ENCODE measurements at places on chromosomes 5 and 9.

DNA sequence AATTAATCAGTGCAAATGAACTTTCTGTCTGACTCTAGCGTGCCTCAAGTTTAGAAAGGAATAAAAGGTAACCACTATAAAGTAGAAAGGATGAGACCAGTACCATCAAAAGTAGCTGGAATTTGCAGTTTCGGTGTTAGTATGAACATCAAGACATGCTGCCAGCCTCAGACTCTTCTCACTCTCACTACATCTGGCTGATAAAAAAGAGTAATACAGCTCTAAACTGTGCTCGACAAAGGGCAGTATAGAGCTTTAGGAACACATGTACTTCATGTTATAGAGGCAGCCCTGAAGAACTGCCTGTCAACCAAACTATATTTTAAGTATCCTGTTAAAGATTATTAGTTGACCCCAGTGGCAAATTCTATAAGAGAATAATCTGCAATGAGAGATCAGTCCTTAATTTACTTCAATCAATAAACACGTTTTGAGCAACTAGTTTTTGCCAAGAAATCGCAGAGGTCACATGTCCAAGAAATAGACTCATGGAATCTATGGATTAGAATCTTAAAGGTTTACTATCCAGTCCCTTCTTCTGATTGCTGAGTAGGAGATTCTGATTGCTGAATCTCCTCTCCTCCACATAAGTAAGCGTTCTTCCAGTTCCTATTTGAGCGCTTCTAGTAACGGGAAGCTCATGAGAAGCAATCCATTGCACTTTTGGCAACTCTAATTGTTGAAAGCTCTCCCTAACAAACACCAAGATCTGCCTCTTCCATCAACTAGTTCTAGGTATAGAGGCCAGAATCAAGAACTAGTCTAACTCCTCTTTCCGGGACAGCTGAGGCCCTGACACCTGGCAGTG lies 941 bp downstream of the XPA start:
- DNase-seq, result no peak

DNA sequence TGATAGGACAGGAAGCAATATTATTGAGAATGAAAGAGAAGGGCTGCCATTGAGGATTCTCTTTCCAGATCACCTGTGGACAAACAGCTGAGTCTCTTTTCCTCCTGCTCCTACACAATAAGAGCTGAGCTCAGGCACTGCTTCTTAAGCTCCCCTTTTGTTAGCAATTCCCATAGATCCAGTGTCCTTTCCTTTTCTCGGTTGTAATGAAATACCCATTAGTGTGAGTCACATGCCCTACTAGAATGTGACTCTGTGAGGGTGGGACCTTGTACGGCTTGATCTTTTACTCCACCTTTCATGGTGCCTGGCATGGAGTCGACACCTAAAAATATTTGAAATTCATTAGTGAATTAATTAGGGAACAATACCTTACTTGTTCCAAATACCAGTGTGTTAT lies 269.2 kb downstream of the NR3C1 start:
- no peak for DNase-seq

DNA sequence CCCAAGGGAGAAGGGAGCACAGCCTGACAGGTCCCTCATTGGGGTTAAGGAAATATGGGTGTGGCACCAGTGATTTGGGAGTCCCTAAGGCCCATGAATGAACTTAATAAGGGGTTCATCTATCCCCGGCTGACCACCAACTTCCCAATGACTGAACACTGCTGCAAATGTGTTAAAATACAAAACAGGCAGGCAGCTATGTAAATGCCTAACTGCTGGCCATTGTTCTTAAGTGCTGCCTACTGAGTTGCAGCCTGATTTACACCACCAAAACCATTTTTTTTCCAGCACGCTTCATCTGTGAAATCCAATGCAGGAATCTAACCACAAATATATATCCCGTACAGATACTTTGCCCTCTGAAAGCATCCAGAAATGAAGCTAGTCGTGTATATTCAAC lies 478.5 kb downstream of the PTPRD start:
- DNase-seq, result no peak

- no peak for DNase-seq
These were observed 34.0 kb downstream of the ZNF618 start for GRCh38 chr9:113910036-113910639.

DNA sequence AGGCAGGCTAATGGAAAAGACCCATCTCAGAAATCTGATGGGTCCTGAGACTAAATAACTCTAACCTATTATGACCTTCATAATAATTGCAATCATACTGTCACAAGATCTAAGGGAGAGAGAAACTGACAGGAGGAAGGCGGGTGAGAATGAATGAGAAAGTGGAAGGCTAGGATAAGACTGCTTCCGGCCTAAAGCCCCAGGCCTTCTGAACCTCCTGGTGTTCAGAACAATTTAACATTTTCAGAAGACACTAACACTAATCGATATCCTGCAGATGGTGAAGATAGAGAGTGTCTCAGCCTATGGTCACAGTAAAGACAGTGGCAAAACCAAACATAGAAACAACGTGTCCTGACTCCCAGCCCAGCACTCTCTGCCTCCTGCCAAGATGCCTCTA lies 1.2 kb downstream of the RPS14 start:
- no peak for DNase-seq

Data from stimulated activated CD8-positive, alpha-beta memory T cell treated with anti-CD3 and anti-CD28 coated beads, Interleukin-15, amount 100 ng/mL, for 1 hour (primary cell).